Bladder microvascular endothelial cell (primary cell): ENCODE measurements at places on chromosomes 4 and X. TPM values are rescaled to one million over a fixed set of nuclear protein-coding genes. Genes with fewer than 3 reads are reported as not detected.

Gene IL13RA2
- total RNA-seq: 0.97 and 2.7 TPM in 2 replicates

Gene TEX13D
- total RNA-seq: not detected in 2 replicates

Gene S100G
- not detected in 2 replicates for total RNA-seq

Gene NEXMIF
- total RNA-seq: 0.06 TPM in 1 of 2 replicates, not detected in the other

Gene GATA1
- not detected in 2 replicates for total RNA-seq

Gene ZNF280C
- 1.3 and 2.8 TPM in 2 replicates for total RNA-seq

Gene EXOC1
- 28.2 and 52.7 TPM in 2 replicates for total RNA-seq

Gene PHOX2B
- not detected in 2 replicates for total RNA-seq

Gene NPY1R
- total RNA-seq: 0.06 TPM in 1 of 2 replicates, not detected in the other

Gene C1QTNF7
- total RNA-seq: not detected in 2 replicates

Gene IL2RG
- 0.16 and 0.31 TPM in 2 replicates for total RNA-seq

Gene CYSLTR1
- 0.81 TPM in 1 of 2 replicates, not detected in the other for total RNA-seq

Gene DMD
- 0.32 and 5.9 TPM in 2 replicates for total RNA-seq

Gene DAPP1
- total RNA-seq: not detected in 2 replicates

Gene SLC26A1
- 0.13 and 0.16 TPM in 2 replicates for total RNA-seq

Gene UNC5C
- total RNA-seq: under 0.01 and 0.13 TPM in 2 replicates

Gene CPZ
- total RNA-seq: under 0.01 TPM in 1 of 2 replicates, not detected in the other

Gene SMIM31
- total RNA-seq: not detected in 2 replicates

Gene RS1
- total RNA-seq: not detected in 2 replicates

Gene MAGEC2
- not detected in 2 replicates for total RNA-seq

Gene USP26
- not detected in 2 replicates for total RNA-seq

Gene TRIM60
- total RNA-seq: not detected in 2 replicates

Gene FGF16
- total RNA-seq: 2.6 and 2.8 TPM in 2 replicates

Gene ADH1A
- not detected in 2 replicates for total RNA-seq

Gene NSUN7
- under 0.01 TPM in 2 replicates for total RNA-seq
